ENCODE measurements at places on chromosomes 2 and 18. TPM values are rescaled to one million over a fixed set of nuclear protein-coding genes. Genes with fewer than 3 reads are reported as not detected.

The MATN3 gene
- not detected for total RNA-seq

The SPHKAP gene
- not detected for total RNA-seq

DNA sequence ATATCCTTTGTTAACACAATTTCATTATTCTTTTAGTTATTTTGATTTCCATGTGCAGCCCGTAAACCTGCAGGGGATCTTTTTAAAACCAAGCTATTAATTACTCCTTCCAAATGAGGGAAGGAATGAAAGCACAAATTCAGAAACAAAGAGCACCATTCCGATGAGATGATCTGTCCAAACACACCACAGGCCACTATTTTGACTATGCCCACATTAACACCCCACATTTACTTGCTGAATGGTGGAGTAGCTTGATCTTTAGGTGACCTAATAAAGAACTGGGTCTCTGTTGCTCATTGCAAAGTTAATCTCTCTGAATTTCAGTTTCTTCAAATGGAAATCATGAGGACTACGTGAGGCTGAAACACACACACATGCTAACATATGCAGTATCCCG is 218.0 kb downstream of the IRS1 start:
- no peak overlapping the region for H3K4me3 ChIP-seq
- H3K36me3 ChIP-seq: peaks cover 9% of the 10 kb centered on the region
- DNase-seq: no peak
- peaks cover 83% of the 10 kb centered on the region for H3K4me1 ChIP-seq
- H3K27me3 ChIP-seq: no peaks in the 10 kb centered on the region
- H3K27ac ChIP-seq: peak overlapping the region; percentile 92

DNA sequence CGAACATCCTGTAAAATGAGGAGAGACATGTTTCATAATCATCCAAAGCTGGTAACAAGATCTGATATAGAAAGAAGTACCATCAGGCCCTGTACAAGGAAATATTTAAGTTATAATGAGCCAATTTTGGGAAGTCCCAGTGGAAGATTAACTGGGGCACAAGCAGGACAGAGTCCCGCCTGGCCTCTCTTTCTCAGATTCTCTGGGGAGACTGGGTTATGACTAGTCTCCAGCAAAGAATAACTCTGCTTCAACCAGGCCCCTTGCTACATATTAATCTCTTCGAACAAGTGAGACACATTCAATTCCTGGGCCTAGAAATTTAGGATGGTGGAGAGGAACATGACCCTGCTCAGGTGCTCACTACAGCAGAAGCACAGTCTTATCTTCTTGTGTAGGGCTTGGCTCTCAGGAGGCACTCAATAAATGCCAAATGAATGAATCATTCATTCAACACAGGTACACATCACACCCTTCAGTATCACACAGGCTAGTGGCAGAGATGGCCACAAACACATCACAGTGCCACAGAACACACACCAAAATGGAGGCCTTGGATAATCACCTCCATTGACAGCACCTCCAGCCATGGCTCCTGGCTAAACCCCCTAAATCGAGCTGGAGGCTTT is 46.4 kb upstream of the RNF152 start:
- no peaks in the 10 kb centered on the region for H3K36me3 ChIP-seq
- no peaks in the 10 kb centered on the region for H3K4me1 ChIP-seq
- no peak overlapping the region for H3K27ac ChIP-seq
- no peak for DNase-seq

- no peak overlapping the region for H3K27ac ChIP-seq
- peaks cover 24% of the 10 kb centered on the region for H3K27me3 ChIP-seq
- no peaks in the 10 kb centered on the region for H3K4me1 ChIP-seq
- H3K4me3 ChIP-seq: no peak overlapping the region
- no peaks in the 10 kb centered on the region for H3K36me3 ChIP-seq
These were observed 197.0 kb downstream of the HRH4 start for GRCh38 chr18:24657444-24657842.

- no peaks in the 10 kb centered on the region for H3K4me1 ChIP-seq
- H3K27ac ChIP-seq: no peak overlapping the region
- H3K27me3 ChIP-seq: no peaks in the 10 kb centered on the region
- H3K4me3 ChIP-seq: no peak overlapping the region
- DNase-seq: no peak
- no peaks in the 10 kb centered on the region for H3K36me3 ChIP-seq
These were observed 12.0 kb upstream of the TUBB6 start for GRCh38 chr18:12296087-12296403.

DNA sequence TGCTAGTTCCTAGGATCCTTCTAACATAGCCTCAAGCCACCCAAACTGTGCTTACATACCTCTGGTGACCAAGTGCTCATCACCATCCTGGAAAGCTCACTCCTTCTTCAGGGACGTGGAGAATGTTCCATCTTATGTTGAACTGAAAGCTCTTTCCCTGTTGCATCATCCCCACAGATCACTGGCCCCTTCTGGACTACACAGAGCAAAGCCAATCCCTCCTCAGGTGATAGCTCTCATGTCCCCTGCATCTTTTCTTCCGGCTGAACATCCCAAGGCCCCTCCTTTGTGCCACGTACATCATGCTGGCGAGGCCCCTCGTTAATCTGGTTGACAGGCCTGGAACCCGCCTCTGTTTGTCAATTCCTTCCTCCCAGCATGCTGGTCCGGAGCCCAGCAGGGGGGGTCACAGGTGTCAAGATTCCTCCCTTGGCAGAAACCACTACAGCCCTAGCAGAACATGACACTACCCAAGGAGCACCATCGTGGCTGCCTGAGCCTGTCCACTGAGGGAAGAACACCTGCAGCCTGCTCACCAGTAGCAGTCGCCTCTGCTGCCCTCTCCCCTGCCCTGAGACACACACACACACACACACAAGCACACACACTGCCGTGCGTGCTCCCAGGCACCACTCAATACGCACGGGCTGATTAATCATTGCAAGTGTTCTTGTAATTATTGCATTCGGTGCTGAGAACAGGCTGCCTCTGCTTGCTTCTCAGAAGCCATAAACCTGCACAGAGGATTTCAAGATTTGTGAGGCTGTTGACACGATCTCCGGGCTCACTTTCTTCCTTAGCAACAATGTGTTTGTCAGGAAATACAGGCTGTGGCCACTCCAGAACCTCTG is 6.3 kb upstream of the KCNK3 start:
- H3K4me1 ChIP-seq: peaks cover 8% of the 10 kb centered on the region
- DNase-seq: no peak
- H3K27me3 ChIP-seq: no peaks in the 10 kb centered on the region

DNA sequence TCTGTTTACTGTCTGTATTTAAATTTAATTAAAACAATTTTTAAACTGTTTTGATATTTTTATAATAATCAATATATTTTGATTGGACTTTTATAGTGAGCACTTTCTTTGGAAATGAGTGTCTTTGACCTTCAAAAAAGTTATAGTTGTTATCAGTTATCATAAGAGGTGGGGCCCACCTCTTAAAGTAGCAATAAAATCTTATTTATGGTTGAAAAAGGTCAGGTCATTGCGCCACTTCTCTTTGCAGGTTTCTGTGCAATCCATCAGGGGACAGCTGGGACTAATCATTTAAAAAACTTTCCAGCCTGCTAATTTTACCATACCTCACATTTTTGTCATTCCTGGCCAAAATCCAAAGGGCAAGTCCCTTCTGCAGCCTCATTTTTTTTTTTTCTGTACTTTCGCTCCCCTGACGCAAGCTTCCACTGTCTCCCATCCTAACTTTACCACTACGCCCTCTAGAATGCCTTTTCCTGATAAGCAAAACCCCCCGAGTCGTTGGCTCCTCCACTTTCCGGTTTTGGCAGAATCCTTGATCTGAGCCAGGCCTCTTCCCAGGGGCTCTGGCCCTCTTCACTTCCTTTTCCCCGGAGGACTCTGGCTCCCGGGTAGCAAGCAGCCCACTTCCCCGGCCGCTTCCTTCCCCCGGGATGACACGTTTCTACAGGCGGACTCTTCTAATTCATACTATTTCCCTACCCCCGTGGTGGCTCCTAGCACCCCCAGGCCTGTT is 1.1 kb upstream of the SEH1L start:
- DNase-seq: peak; percentile 38
- H3K4me1 ChIP-seq: peaks cover 11% of the 10 kb centered on the region
- H3K27ac ChIP-seq: peak overlapping the region; percentile 92
- no peaks in the 10 kb centered on the region for H3K27me3 ChIP-seq
- H3K4me3 ChIP-seq: peak overlapping the region; percentile 66

DNA sequence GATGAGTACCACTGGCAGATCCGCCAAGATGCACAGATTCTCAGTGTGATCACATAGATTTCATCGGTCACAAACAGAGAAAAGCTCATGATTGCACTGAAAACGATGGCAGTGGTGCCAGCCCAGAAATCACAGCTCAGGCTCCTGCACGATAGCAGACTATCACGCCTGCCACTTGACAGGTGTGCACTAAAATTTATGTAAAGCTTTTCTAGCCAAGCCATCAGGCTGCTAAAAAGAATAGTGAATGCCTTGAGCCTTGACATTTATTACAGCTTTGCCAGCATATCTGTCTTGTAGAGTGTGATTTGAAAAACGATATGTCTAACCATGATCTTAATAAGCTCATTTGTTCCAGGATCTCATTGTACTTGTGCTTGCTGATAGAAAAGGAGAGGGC is 409.5 kb upstream of the CWC22 start:
- no peak for DNase-seq
- no peak overlapping the region for H3K27ac ChIP-seq
- H3K4me3 ChIP-seq: no peak overlapping the region
- no peaks in the 10 kb centered on the region for H3K27me3 ChIP-seq
- no peaks in the 10 kb centered on the region for H3K36me3 ChIP-seq

- H3K27ac ChIP-seq: no peak overlapping the region
- no peaks in the 10 kb centered on the region for H3K4me1 ChIP-seq
- no peak for DNase-seq
- no peaks in the 10 kb centered on the region for H3K27me3 ChIP-seq
These were observed 38.1 kb downstream of the SNED1 start for GRCh38 chr2:241036397-241036963.

DNA sequence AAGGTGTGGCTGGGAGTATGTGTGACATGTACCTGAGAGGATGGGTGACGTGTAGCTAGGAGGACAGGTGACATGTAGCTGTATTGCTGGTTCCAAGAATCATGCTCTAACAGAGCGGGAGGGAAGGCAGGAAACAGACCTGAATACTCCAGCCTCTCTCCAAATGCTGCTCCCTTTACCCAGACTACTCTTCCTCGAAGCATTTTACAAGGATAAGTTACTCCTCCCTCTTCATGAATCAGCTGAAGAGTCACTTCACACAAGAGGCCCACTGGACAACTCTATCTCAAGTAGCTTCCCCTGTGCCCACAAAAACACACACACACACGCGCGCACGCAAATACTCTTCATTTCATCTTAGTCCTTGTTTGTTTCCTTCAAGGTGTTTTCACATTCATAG is 52.6 kb upstream of the KIDINS220 start:
- no peaks in the 10 kb centered on the region for H3K27me3 ChIP-seq
- H3K4me1 ChIP-seq: no peaks in the 10 kb centered on the region
- no peak overlapping the region for H3K27ac ChIP-seq
- no peak overlapping the region for H3K4me3 ChIP-seq
- H3K36me3 ChIP-seq: no peaks in the 10 kb centered on the region

DNA sequence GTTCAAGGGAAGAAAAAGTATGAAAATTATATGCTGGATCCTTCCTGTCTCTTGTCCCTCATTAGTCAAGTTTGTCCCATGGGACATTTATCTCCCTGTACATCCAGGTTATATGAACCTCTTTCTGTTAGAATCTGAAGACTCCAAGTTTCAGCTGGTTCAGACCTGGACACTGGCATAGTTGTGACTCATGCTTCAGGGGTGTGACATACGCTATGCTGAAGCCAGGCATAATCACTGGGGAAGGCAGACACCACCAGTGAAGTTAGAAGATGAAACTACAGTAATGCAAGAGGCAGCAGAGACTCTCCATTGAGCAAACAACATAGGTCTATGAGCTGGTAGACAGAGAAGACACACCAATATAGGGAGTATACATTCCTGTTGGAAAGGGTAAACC is 269.7 kb upstream of the SLC8A1 start:
- no peaks in the 10 kb centered on the region for H3K4me1 ChIP-seq
- DNase-seq: no peak
- H3K27ac ChIP-seq: no peak overlapping the region
- no peak overlapping the region for H3K4me3 ChIP-seq
- no peaks in the 10 kb centered on the region for H3K36me3 ChIP-seq

Measured in HCT116 (cell line).